ENCODE measurements at places on chromosomes 16 and 17.

DNA sequence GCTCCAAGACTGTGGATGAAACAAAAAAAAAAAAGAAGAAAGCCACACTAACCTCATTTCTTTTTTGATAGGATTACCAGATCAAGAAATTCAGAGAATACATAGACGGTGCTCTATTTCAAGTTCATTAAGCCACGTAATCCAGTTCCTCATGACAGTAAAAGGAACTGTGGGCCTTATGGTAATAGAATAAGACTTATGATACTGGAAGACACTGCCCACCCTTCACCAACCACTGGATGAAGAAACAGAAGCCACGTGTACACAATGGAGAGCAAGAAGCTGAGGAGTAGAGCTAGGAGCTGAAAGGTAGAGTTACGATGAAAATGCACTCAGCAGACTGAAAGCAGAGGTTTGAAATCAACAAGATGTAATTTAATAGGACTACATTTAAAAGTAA lies 11.2 kb downstream of the NCBP3 start:
- DNase-seq: no peak

GRCh38 chr16:57640185-57640584 lies 11.8 kb downstream of the ADGRG1 start:
- DNase-seq: no peak

DNA sequence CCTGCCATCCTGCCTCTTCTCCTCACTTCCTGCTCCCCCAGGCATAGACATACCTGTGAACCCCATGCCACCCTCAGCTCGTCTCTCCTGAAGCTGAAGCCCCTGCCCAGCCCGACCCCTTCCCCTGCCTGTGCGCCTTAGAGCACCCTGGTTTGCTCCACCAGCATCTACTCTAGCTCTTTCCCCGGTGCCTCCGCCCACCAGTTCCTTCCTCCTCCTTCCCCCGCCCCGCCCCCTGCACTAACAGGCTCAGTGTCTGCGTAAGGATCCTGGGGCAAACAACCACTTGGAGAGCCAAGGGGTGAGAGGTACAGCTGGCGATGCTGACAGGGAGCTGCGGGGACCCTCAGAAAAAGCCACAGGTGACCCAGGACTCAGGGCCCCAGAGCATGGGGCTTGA lies 1.9 kb downstream of the GPR142 start:
- peak; percentile 37 for DNase-seq

- DNase-seq: no peak
Measured at GRCh38 chr16:55349867-55350266, 25.9 kb downstream of the IRX6 start.

DNA sequence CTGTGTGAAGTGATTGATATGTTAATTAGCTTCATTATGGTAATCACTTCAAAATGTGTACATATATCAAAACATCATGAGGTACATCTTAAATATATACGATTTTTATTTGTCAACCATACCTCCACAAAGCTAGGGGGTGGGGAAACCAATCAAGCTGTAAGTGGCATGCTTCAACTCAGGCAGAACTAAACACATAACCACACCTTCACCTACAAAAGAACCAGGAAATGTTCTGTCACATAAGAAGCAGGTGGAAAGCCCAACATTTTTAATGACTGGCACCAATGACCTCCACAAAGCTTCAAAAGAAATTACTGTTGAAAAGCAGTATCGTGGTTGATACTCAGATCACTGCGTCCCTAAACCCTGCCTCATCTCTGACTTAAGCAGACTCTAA lies 867.7 kb upstream of the EEF2KMT start:
- DNase-seq: no peak

GRCh38 chr17:45146890-45147580 lies 1.2 kb upstream of the HEXIM1 start:
- no peak for DNase-seq

GRCh38 chr17:68074279-68074678 lies 38.7 kb downstream of the KPNA2 start:
- no peak for DNase-seq

- DNase-seq: peak; percentile 28
Measured at GRCh38 chr17:3843935-3844516, 2.0 kb downstream of the NCBP3 start.

GRCh38 chr17:64343071-64343774 lies 47.4 kb downstream of the PECAM1 start:
- no peak for DNase-seq

DNA sequence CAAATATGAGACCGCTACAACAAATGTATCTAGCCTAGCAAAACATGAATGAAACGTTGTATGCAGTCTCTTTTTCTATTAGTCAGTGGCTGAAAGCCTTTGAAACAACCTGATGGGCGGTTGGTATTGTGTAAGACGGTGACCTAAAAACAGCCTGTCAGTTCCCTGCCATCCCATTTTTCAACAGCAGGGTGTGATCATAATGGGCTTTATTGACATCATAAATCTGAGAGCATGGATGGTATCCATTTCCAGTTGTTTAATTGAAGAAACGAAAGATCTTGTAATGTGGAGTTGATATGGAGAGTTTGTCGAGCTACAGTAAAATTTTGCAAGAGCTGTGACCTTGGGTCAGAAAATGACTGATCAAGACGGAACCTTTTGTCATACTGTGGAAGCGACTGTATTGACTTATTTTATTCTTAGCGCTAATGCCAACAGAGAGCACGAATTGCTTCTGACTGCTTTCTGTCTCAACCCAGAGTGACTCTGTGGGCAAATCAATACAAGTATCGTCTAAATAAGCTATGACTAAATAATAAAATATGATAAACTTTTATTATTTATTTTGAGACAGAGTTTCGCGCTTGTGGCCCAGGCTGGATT lies 12.3 kb upstream of the MEIOB start:
- no peak for DNase-seq

DNA sequence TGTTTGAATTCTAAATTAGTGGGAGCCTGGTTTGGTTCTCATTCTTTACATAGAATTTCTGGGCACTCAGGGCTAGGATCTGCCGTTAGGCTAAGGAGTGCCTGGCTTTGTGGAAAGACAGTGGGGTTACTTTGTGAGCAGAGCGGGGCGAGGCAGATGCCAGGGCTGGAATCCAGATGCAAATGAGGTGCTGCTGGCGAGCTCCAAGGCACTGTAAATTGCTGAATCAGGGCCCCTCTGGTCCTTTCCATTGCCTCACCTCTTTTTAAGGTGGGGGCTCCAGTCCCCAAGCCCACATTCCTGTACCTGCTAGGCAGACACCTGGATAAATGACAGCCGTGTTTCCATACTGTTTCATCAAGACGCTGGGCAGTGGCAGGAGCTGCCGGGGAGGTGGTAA lies 33.8 kb downstream of the PIPOX start:
- no peak for DNase-seq

DNA sequence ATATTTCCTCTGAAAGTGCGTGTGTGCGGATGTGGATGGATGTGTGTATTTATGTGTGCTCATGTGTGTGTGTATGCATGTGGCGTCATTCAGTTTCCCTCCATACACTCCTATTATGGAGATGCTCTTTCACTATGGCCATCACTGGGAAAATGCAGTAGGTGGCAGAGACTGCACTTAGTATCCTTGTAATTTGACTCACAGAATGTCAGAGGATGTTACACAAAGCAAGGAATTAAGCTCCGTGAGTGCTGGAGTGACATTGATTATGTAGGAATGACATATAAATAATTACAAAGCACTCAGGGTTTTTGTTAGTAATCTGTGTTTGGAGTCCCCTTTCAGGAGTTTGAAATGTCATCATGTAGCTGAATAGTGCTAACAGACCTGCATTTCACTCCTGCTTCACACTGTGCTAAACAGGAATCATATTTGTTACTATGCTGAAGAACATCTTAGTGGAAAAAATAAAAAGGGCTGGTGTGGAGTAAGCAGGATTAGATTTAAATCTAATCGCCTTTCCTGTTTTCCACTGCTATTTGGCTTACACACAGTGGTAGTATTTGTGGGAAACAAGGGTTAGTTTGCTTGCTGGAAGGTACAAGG lies 59.6 kb downstream of the HS3ST4 start:
- no peak for DNase-seq

GRCh38 chr17:67126983-67127382 lies 82.6 kb downstream of the CACNG1 start:
- DNase-seq: no peak

GRCh38 chr17:18860161-18860972 lies 2.4 kb downstream of the PRPSAP2 start:
- DNase-seq: no peak

DNA sequence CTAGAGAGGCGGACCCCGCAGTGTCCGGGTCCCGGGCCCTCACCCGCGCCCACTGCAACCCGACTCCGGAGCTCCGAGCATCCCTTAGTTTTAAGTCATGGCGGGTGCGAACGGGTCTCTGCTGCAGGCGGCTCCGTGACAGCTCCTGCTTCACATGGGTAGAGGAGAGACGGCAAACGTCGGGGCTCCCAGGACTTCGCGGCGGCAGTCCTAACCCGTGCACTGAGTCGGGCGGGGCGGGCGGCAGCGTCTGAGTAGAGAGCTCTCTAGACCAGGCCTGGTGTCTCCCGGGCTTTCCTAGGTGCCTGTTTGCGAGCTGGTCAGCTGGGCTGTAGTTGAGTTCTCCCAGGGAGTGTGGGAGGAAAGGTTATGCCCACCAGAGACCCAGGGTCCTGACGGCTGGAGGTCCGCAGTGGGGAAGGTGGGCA lies 345 bp downstream of the TSC2 start:
- DNase-seq: no peak

DNA sequence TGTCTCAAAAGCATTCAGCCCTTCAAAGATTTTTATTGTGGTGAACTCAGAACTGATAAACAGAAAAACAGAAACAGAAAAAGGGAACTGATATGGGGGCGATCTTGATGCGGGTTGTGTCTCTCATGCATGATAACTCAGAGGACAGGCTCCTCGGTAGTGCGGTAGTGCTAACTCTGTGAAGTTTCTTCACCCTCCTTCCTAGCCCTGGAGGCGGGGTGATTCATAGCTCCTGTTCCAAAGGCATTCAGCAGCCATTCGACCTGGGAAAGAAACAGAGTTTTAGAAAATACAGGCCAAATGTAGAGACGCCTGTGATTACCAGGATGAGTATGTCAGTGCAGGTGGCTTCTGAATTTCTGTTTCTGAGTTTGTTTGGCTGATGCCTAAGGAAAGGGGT lies 5.5 kb upstream of the MAF start:
- DNase-seq: no peak

GRCh38 chr16:30356401-30357084 lies 1.4 kb upstream of the CD2BP2 start:
- DNase-seq: no peak

- DNase-seq: no peak
Measured at GRCh38 chr17:38672788-38673706, 1.7 kb downstream of the EPOP start.

DNA sequence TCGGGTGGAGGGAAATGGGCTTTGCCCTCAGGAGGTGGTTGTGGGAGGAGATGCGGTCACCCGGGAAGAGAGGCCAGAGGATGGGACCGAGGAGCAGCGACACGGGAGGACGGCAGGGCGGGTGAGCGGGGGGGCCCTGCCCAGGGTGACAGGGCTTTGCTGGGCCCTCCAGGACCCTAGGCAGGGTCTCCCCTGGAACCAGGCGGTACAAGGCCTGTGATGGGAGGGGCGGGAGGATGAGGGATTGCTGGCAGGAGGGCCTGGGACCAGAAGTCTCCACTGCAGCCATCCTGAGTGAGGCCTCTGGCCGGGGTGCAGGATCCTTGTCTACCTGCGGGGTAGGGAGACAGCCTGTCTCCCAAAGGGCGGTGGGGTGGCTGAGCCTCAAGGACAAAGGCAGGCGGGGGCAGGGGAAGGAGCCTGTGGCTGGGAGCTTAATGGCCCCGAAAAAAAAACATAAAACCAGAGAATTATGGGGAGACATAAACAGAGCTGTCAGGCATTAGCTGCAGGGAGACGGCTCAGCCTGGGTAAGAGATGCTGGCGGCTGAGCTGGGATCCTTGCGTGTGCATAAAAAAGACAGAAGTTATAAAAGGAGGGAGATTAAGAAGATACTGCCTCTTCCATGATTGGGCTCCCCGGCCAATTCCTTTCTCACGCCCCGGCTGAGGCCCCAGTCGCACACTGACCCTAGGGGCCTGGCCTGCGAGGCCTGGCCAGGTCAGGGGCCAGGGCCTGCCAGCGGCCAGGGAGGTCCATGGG lies 66.7 kb downstream of the SREBF1 start:
- DNase-seq: no peak

- DNase-seq: no peak
Measured at GRCh38 chr17:69608808-69609472, 194.4 kb downstream of the MAP2K6 start.

DNA sequence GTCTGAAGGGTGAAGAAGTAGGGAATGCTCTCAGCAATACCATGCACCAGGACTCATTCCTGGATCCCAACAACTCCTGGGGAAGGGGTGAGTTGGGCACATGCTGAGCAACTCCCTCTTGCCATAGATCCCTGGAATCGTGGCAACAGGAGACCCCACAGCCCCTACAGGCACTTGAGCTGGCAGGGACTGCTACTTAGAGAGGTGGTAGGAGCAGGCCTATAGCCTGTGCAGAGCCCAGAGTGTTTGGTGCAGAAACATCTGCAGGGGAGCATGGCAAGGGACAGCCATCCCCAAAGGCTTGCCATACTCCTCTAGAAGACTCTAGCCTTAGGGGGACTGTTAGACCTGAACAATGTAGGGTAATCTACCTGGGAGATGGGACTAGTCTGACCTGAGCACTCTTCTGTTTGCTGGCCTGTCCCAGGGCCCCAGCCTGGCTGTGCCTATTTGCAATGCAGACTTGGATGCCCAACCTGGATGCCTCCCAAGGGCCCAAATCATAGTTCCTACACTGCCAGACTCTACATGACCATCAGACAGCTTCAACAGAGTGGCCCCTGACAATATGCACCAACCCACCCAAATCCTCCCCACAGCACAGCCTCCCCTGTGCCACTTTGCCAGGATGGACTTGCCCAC lies 568.6 kb upstream of the KIF2B start:
- DNase-seq: no peak

- no peak for DNase-seq
Measured at GRCh38 chr16:23416816-23417215, 36.2 kb downstream of the COG7 start.

- DNase-seq: no peak
Measured at GRCh38 chr17:50057521-50057991, 1.6 kb downstream of the ITGA3 start.

DNA sequence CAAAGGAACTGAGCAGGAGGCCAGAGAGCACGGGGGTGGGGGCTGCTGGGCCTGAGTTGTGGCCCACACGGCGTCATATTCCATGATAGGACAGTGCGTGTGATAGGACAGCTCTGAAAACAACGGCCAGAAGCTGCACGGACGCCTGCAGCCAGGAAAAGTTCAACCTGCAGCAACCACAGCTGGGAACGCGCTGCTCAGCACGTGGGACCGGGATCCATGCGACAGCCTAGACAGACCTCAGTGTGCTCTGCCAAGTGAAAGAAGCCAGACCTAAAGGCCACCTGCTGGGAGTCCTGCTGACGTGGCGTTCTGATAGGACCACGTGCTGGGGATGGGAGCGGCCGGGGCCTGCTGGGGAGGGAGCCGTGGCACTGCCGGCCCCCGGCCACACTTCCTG lies 21.6 kb downstream of the CTU2 start:
- DNase-seq: no peak

GRCh38 chr17:30517786-30518185 lies 40.6 kb downstream of the GOSR1 start:
- no peak for DNase-seq

Measured in stimulated activated CD4-positive, alpha-beta T cell treated with anti-CD3 and anti-CD28 coated beads, Interleukin-12 subunit alpha, Interleukin-12 subunit beta, amount 100 ng/mL, for 24 hours (primary cell).